ENCODE measurements at places on chromosomes 2 and 18.

GRCh38 chr2:173079141-173079540 lies 3.5 kb downstream of the MAP3K20 start:
- H3K27ac ChIP-seq, result no peak overlapping the region
- DNase-seq, result no peak

DNA sequence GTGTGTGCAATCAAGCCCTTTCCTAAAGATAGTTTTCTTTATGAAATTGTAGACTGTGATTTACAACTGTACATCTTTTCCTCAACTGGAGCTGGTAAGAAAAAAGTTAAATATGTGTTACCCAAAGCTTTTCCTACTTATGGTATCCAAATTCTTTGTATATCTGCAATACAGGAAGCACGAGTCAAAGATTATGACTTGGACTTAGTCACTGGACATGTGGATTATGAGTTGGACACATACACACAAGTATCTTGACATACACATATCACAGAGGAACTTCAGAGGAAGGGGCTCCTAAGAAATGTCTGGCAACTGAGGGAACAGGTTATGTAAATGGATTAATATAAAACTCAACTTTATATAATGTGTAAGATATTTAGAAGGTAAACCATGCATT lies 35.2 kb downstream of the PRELID3A start:
- DNase-seq, result no peak
- no peak overlapping the region for H3K4me3 ChIP-seq
- peaks cover 5% of the 10 kb centered on the region for H3K36me3 ChIP-seq

DNA sequence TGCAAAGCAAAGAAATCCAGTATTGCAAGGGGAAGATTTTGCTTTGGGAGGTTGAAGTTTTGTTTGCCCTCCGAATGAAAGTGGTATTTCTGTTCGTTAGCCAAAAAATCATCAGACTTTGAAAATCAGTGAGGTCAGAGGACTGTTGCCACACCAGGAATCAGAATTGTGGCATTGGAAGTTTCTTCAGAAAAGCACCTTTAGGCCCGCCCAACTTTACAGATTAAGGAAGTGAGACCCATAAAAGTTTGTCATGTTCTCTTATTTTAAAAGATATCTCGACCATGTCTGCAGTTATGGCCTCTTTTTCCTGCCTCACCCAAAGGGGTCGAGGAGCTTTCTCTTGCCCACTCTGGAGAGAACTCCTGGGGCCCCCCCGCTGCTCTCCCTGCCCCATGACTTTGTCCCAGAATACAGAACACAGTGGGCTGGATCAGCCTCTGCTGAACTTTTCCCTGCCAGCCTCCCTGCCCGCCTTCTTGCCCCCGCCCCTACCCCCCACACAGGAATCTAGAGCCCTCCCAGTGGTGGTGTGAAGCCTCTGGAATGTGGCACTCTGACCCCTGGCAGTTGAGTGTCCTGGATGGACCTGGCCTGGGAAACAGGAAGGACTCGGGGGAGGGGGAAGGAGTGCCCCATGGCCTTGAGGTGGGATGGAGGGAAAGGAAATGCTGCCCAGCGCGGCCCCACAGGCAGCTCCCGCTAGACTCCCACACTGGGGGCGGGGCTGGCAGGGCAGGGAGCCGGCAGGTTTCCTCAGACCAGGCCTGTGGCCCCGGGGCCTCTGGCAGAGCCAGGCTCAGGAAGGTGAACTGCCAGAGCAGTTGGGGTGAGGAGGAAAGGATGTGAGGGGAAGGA lies 25.3 kb downstream of the CRIM1 start:
- DNase-seq, result no peak
- no peak overlapping the region for H3K4me3 ChIP-seq
- peaks cover 37% of the 10 kb centered on the region for H3K4me1 ChIP-seq

DNA sequence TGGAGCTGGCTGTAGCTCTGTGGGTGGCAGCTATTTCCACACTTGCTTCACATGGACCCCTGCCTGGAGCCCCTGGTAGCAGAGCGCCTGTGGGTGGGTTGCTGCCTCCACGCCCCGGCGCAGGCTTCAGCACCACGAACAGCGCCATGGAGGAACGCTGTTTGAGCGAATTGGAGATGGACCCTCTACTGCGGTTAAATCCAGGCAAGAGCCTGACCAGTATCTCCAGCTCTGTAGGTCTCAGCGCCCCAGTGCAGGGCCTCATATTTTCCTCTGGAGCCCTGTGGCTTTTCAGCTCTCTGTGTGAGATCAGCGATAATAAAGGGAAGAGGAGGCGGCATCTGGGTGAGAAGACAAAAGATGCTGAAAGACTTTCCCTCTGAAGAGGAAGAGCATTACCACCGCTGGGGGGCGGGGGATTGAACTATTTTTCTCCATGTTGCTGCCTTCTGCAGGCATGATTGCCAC lies 12.0 kb downstream of the ONECUT2 start:
- no peaks in the 10 kb centered on the region for H3K4me1 ChIP-seq
- H3K27me3 ChIP-seq, result peaks cover 77% of the 10 kb centered on the region
- peak; percentile 75 for DNase-seq

- no peak overlapping the region for H3K4me3 ChIP-seq
- no peaks in the 10 kb centered on the region for H3K36me3 ChIP-seq
- no peak overlapping the region for H3K27ac ChIP-seq
- no peak for DNase-seq
These were observed 196.8 kb downstream of the SLC8A1 start for GRCh38 chr2:40255103-40255502.

DNA sequence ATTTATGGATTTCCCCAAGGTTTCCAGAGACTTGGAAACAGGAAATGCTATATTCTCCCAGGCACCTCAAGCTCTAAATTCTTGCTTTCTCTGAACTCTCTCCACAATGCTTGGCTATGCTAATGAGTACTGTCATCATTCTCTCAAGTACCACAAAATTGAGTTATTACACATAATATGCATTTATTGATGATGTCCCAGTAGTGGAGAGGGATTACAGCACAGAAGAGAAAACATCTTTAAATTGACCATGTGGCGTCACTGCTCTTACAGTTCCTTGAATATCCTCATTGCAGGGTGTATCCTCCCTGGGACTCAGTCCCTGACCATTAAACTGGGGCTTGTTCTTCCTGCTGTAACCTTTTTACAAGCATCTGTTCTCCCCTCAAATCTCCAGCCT lies 681.1 kb upstream of the FANCL start:
- no peaks in the 10 kb centered on the region for H3K27me3 ChIP-seq
- no peak overlapping the region for H3K27ac ChIP-seq
- no peak overlapping the region for H3K4me3 ChIP-seq
- no peaks in the 10 kb centered on the region for H3K36me3 ChIP-seq
- H3K4me1 ChIP-seq, result no peaks in the 10 kb centered on the region

GRCh38 chr2:28163627-28164279 lies 228.9 kb upstream of the FOSL2 start:
- no peaks in the 10 kb centered on the region for H3K4me1 ChIP-seq
- H3K36me3 ChIP-seq, result no peaks in the 10 kb centered on the region
- no peaks in the 10 kb centered on the region for H3K27me3 ChIP-seq
- no peak for DNase-seq

DNA sequence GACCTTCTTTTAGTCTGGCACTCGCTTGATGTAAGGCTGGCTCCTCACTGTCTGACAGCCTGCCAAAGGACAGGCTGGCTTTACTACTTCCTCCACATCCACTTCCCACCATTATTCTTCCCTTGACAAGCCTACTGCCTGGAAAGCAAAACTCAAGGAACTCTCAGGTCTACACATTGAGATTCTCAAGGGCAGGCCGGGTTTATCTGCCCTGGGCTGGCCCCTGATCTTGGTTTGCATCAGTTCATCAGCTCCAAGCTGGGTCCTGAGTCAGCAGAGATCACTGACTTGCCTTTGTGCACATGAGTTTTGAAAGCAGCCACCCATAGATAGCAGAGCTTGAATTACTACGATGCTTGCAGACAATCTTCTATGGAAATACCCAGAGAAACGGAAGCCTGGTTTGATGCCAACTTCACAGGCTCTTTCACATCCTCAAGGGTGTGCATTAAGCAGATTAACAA lies 53.9 kb downstream of the KCTD18 start:
- DNase-seq, result peak; percentile 89
- H3K4me1 ChIP-seq, result peaks cover 19% of the 10 kb centered on the region
- H3K27me3 ChIP-seq, result no peaks in the 10 kb centered on the region
- no peak overlapping the region for H3K27ac ChIP-seq
- no peaks in the 10 kb centered on the region for H3K36me3 ChIP-seq
- no peak overlapping the region for H3K4me3 ChIP-seq

DNA sequence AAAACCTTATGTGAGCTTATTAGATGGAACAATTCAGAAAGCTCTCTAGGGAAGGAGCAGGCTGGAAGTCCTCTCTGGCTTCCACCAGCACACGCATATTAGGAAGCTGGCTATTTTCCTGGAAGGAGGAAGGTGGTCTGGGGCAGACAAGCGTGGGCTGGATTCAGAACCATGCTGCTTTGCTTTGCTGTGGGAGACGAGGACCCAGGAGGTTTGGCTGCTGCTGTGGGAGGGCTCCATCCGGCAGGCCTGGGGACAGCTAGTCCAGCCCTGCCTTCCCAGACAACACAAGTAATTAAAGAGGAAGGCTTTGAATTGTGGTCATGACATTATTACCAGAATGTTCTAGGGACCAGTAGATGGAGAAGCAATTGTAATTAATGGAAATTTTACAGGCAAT lies 238.8 kb upstream of the MYT1L start:
- no peaks in the 10 kb centered on the region for H3K4me1 ChIP-seq
- no peak overlapping the region for H3K27ac ChIP-seq
- no peak for DNase-seq
- H3K27me3 ChIP-seq, result no peaks in the 10 kb centered on the region
- H3K36me3 ChIP-seq, result no peaks in the 10 kb centered on the region
- no peak overlapping the region for H3K4me3 ChIP-seq

DNA sequence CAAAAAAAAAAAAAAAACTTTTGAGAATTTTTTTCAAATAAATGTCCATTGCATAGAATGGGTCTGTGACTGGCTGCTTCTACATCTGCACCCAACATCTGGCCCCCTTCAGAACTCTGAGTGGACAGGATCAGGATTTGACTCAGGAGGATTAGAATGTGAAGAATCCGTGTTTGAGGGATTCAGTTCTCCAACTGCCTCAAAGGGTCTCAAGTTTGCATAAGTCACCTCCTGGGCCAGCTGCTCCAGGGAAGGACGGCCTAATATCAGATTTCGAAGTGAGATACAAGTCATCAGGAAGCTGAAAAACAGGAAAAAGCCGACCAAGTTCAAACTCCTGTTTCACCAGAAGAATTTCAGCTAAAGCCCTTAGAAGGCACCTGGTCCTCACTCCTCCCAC lies 10.9 kb downstream of the MAT2A start:
- no peaks in the 10 kb centered on the region for H3K27me3 ChIP-seq
- H3K4me3 ChIP-seq, result no peak overlapping the region
- peak overlapping the region; percentile 32 for H3K27ac ChIP-seq
- H3K36me3 ChIP-seq, result peaks cover 64% of the 10 kb centered on the region
- DNase-seq, result no peak

DNA sequence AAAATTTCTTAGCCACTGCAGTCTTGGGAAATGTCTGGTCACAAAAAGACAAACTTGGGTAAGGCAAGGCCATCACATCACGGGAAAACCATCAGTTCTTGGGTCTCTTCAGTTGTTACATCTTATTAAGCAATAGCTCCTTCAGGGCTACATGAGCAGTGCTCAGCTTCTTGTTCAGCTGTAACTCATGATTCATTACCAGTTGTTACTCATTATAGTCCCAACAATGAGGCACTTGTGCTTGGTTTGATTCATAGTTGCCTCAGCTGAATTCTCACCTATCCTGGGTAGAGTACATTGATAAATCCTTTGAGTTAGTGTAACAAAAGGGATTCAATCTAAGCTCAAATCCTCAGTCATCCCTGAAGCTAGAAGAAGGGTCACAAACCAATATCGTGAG lies 102.4 kb upstream of the DCC start:
- H3K27me3 ChIP-seq, result no peaks in the 10 kb centered on the region
- H3K27ac ChIP-seq, result no peak overlapping the region
- no peaks in the 10 kb centered on the region for H3K36me3 ChIP-seq
- DNase-seq, result no peak
- no peak overlapping the region for H3K4me3 ChIP-seq

DNA sequence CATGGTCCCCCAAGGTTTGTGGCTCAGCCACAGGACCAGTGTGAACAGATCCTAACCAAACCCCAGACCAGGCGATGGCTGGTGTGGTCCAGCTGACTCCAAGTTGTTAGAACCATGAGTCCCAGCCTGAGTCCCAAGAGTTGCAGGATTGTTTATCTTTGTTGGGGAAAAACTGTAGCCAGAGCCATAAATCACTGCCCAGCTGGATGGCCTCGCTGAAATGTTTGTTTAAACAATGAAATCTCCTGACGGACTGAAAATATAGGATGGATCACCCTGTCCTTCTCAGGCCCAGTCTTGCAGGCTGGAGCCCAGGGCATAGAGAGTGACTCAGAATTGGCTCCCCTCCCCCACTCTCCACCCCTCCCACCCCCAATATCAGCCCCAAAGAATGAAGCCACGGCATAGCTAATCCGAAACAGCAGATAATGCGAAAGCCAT lies 36.4 kb downstream of the PKDCC start:
- DNase-seq, result no peak
- no peak overlapping the region for H3K4me3 ChIP-seq
- no peaks in the 10 kb centered on the region for H3K27me3 ChIP-seq
- no peaks in the 10 kb centered on the region for H3K36me3 ChIP-seq

GRCh38 chr2:224669449-224669848 lies 46.7 kb downstream of the CCDC195 start:
- H3K27me3 ChIP-seq, result no peaks in the 10 kb centered on the region
- H3K36me3 ChIP-seq, result no peaks in the 10 kb centered on the region
- no peak overlapping the region for H3K4me3 ChIP-seq
- no peak for DNase-seq
- H3K27ac ChIP-seq, result no peak overlapping the region

- no peak overlapping the region for H3K4me3 ChIP-seq
- no peak for DNase-seq
- H3K4me1 ChIP-seq, result no peaks in the 10 kb centered on the region
These were observed 135.4 kb downstream of the NBAS start for GRCh38 chr2:15425712-15426111.

GRCh38 chr2:191885098-191885497 lies 38.2 kb upstream of the CAVIN2 start:
- no peaks in the 10 kb centered on the region for H3K4me1 ChIP-seq
- no peaks in the 10 kb centered on the region for H3K27me3 ChIP-seq
- no peak overlapping the region for H3K4me3 ChIP-seq
- DNase-seq, result no peak

DNA sequence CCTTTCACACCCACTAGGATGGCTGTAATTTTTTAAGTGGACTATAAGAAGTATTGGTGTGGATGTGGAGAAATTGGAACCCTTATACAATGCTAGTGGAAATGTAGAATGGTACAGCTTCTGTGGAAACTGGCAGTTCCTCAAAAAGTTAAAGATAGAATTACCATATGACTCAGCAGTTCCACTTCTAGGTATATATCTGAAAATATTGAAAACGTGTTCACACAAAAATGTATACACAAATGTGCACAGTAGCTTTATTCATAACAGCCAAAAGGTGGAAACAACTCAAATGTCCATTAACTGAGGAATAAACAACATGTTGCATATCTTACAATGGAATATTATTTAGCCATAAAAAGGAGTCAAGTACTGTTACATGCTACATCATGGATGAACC lies 17.7 kb downstream of the TANK start:
- no peak overlapping the region for H3K4me3 ChIP-seq
- H3K27me3 ChIP-seq, result no peaks in the 10 kb centered on the region
- no peak for DNase-seq

GRCh38 chr2:203376173-203376572 lies 48.0 kb downstream of the ABI2 start:
- no peak overlapping the region for H3K4me3 ChIP-seq
- DNase-seq, result no peak
- no peak overlapping the region for H3K27ac ChIP-seq
- peaks cover 5% of the 10 kb centered on the region for H3K36me3 ChIP-seq
- H3K4me1 ChIP-seq, result no peaks in the 10 kb centered on the region

GRCh38 chr2:19102696-19103423 lies 255.6 kb downstream of the OSR1 start:
- H3K27ac ChIP-seq, result no peak overlapping the region
- no peaks in the 10 kb centered on the region for H3K36me3 ChIP-seq
- H3K4me3 ChIP-seq, result no peak overlapping the region
